ENCODE measurements at places on chromosomes 7 and 10. TPM values are rescaled to one million over a fixed set of nuclear protein-coding genes. Genes with fewer than 3 reads are reported as not detected.

DNA sequence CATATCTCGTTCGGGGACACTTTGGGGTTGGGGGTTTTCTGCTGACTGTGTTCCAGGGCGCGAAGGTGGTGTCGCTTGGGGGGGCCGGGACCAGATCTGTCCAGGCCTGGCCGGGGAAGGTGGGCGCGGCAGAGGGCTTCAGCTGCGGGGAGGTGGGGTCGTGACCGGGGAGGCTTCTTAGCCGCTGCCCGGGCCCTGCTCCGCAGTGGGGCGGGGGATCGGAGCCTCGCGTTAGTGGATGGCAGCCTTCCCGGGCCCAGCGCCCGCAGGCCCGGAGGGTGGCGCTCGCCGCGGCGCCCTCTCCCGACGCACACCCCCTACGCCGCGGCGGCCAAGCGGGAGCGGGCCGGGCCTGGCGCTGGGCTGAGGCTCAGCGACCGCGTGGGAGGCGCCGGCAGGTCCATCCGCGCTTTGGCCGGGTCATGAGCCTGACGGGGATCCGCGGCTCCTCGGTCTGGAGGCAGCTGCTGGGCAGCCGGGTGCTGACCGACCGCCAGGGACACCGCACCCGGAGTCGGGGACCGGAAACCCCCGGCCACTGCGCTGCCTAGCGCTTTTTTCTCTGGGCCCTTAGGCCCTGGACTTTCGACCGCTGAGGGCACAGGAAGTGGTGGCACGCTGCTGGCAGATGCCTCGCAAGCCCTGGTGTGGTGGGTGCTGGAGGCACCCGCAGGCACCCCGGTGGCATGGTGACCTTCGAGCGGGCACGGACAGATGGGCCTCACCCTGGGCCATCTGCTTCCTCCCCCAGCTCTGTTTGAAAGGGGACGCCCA lies 1.2 kb downstream of the AGAP3 start:
- peak; percentile 90 for DNase-seq

- DNase-seq: no peak
Observed at GRCh38 chr10:63711361-63711760, 190.2 kb downstream of the REEP3 start.

- no peak for DNase-seq
Observed at GRCh38 chr7:54188843-54189242, 353.3 kb upstream of the VSTM2A start.

DNA sequence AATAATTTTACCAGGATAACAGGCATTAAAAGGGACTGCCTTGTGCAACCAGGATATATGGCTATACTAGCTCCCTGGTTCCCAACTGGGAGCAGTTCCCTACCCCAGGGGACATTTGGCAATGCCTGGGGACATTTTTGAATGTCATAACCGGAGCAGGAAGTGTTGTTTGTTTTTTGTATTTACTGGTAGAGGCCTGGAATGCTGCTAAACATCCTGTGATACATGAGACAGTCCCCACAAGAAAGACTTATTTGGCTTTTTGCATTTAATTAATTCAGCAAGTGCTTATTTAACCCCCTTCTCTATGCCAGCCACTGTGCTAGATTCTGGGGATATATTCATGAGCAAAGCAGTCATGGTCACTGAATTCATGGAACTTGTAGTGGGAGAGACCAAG lies 181.2 kb downstream of the BBS9 start:
- no peak for DNase-seq

TEX36 gene
- polyA plus RNA-seq: not detected
